Activated CD4-positive, alpha-beta T cell treated with anti-CD3 and anti-CD28 coated beads for 4 hours (primary cell): ENCODE measurements at places on chromosomes 6 and 20.
A peak's percentile ranks its signal among the peaks of the same experiment; 100 is the strongest.

DNA sequence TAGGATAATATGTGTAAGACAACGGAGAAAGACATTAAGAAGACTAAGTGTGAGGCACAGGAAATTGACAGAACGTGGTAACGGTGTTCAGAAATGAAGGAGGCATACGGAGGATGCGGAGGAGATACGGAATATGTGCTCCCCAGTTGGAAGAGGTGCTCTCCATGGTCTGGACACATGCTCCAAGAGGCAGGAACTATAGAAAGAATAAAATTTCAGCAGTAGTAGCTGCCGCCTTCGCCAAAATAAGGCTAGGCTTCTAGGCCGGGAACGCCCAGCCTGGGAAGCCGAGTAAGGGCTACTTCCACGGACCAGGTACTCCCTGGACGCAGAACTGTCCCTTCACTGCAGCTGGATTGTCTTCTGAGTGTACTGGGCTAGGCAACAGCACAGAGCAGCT lies 7.4 kb downstream of the MAFB start:
- DNase-seq = no peak

DNA sequence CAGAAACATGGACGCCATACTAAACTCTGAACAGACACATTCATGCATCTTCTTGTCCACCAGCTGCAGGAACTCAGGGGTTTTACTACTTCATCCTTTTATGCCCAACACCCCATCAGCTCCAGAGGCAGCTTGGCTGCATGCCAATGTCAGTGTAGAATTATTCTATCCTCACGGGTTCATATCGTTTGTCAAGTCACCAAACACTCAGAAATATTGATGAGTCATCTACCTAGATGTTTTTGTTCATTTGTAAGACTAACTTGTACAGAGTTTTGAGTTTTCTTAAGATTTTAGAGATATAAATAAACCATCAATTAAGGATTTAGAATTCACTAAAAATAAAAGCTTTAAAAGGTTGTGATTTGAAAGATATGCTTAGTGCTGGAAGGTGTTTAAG lies 590.7 kb upstream of the FLRT3 start:
- no peak for DNase-seq

DNA sequence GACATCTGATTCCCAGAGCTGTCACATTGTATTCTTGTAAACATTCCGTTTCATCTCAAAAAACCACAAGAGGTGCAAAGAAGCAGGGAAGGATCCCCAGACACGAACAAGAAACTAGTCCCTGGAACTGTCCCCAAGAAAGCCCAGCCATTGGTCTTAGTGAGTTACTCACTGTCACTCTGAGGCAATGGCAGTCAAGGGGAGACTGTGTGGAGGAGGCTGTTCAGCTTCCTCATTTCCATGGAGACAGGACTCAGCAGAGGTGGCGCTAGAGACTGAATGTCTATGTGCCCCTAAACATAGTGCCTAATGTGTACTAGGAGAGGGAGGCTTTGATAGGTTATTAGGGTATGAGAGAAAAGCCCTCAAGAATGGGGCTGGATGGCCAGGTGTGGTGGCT lies 11.1 kb downstream of the ULBP1 start:
- no peak for DNase-seq

GRCh38 chr6:148747145-148747470 lies 278 bp downstream of the UST start:
- no peak for DNase-seq

DNA sequence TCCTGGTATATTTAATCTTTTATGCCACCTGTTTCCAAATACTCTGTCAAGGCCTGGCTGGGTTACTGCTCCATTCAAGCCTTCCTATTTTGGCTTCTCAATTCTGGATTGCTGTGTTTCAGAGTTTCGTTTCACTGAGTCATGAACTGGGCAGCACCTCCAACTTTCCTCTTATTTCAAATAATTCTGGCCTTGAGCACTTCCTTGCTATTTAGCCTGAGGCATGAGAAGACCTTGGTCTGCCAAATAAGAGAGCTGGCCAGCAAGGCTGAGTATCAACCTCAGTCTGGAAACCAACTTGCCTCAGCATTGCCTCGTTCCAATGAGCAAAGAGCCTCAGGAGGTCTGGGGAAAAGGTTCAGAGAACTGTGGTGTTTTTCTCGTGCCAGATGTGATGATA lies 66.6 kb downstream of the TNFAIP3 start:
- no peak for DNase-seq

DNA sequence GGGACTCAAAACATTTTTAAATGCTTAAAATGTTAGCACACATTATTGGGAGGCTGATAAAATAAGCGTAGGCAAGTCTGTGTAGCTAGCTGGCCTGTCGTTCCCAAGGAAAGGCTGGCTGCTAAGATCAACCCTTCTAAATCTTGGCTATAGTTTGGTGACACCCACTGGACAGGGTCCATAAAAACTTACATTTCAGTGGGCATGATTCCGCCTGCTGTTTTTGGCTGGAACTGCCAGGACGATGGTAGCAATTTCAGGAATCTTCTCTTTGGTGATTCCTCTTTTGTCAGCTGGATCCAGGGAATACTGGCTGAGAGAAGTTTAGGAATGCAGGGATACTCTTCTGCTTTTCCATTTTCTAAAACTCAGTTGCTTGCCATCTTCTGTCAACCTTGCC lies 162.2 kb downstream of the NKAIN2 start:
- DNase-seq = no peak

GRCh38 chr6:139378882-139379341 lies 4.5 kb upstream of the CITED2 start:
- no peak for DNase-seq

- DNase-seq = no peak
Measured at GRCh38 chr6:68710916-68711315, 75.8 kb downstream of the ADGRB3 start.

DNA sequence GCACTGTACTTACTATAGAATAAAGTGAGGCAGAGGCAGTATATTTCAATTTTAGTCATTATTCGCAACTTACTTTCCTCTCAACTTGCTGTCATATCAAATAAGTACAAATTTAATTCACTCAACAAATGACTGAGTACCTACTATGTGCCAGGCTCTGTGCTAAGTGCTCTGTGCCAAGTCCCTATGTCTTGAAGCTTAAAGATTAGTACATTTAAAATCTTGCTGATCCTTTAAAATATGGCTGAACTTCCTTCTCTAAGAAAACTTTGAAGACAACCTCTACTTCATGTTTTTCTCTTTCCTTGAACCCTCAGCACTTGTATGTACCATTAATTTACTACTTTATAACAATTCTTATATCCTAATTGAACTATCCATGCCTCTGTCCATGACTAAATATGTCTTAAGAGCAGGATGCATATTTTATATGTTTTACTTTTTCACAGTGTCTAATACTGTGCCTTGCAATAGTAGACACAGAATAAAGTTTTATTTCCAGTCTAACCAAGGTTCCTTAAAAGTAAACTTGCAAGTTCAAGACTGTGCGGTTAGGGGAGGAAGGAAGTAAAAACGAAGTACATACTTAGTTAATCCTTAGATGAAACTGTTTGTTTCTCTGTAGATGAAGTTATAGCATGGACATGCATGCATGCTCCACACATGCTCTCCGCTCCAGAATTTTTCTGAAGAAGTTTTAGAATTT lies 10.0 kb upstream of the LATS1 start:
- DNase-seq = no peak

- DNase-seq = no peak
Measured at GRCh38 chr20:33835615-33836172, 24.5 kb downstream of the CHMP4B start.

DNA sequence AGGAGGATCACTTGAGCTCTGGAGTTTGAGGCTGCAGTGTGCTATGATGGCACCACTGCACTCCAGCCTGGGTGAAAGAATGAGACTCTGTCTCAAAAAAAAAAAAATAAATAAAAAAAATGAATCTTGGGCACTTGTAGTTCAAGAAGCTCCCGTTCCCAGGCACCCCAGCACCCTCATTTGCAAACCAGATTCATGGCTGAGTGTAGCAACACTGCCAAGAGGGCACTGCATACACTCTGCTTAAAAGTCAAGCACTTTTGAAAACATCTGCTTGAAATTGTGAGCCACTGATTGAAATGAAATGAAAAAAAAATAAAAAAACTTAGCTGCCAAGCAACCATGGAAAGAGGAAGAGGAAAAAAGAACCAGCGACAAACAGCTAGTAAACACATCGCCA lies 124.7 kb upstream of the SASH1 start:
- no peak for DNase-seq

- DNase-seq = no peak
Measured at GRCh38 chr6:162200041-162200440, 527.5 kb downstream of the PRKN start.

- no peak for DNase-seq
Measured at GRCh38 chr6:14827354-14827753, 418.5 kb upstream of the JARID2 start.

- peak; percentile 18 for DNase-seq
Measured at GRCh38 chr6:41428996-41429421, 93.6 kb downstream of the NCR2 start.

DNA sequence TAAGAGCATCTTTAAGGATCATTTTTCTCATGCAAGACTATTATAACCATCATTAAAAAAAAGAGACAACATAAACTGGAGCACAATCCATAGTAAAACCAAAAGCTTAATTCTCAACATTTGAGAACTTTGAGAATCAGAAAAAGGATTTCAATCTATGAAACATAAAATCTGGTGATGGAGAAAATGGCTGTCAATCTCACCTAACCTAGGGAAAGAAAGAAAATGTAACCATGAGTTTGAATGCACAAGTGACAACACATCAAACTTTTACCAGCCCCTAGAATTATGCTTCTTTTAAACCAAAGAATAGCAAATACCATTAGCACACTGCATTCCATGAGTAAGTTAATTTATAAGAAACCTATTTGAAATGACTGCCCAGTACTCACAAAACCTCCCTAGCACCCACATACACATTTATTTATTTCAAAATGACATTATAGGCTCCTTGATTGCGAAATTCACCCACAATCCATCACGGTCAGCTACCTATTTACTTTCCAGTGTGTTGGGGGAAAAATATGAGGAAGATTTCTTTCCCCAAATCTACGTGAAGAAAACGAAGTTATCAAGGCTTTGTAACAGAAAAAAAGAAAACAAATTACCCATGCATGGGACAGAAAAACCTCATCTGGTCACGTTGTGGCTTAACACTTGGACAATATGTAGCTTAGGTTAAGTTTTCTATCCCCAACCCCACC lies 828 bp downstream of the ASCC3 start:
- no peak for DNase-seq

- DNase-seq = peak; percentile 34
Measured at GRCh38 chr6:35370124-35370741, 27.9 kb downstream of the PPARD start.

- DNase-seq = no peak
Measured at GRCh38 chr6:21915707-21916260, 322.2 kb downstream of the SOX4 start.

- peak; percentile 7 for DNase-seq
Measured at GRCh38 chr6:14066782-14067406, 50.7 kb upstream of the CD83 start.

DNA sequence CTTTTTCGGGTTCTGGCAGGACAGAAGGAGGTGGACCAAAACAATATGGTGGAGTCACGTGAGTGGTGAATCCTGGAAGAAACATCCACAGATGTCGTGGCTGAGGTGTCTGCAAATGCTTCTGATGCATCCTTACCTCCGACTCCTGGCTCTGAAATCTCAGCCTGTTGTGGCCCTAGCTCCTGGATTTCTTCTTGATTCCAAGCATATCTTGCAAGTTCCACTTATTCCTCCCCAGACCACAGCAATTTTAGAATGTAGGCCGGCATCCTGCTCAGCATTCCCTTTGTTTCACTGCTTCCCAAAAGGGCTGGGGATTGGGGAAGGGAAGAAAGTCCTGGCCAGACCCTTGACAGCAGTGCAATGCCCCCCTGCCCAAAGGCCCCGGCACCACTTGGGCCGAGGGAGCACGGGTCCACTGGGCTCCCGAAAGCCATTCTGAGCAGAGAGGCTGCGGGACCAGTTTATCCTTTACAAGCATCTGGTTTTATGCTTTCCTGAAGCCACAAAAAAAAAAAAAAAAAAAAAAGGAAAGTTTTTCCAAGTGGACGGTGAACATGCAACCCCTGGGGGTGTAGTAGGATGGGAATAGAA lies 200.9 kb upstream of the RNF24 start:
- no peak for DNase-seq

DNA sequence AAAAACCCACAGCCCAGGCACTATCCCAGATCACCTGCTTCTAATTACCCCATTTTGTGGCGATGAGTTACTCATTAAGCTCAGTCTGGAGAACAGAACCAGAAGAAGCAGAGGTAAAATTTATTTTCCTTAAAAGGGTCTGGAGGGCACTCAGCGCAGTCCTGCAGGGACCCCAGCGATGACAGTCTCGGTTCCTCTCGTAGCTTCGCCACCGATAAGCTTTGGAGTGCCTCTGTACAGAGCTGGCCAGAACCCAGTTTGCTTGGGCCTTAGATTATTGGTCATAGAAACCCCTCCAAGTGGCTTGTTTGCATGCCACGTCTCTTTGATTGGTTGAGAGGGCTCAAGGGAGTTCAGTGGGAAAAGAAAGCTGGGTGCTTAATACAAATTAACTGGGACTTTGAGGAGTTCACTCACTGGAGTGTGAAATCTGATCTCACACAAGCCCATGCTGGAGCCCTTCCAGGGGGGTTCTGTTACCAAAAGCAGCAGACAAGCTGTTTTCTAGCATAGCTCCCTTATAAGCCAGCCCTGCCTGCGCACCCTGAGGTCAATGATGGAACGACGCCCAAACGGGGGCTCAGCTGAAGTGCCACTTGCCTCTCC lies 158.5 kb upstream of the ARID1B start:
- DNase-seq = no peak

- no peak for DNase-seq
Measured at GRCh38 chr6:101108286-101108685, 227.2 kb upstream of the ASCC3 start.

GRCh38 chr6:154268486-154268885 lies 88.1 kb downstream of the IPCEF1 start:
- no peak for DNase-seq

GRCh38 chr6:70045413-70045812 lies 179.1 kb downstream of the COL19A1 start:
- DNase-seq = no peak

GRCh38 chr6:143135325-143135724 lies 74.6 kb downstream of the AIG1 start:
- DNase-seq = no peak

DNA sequence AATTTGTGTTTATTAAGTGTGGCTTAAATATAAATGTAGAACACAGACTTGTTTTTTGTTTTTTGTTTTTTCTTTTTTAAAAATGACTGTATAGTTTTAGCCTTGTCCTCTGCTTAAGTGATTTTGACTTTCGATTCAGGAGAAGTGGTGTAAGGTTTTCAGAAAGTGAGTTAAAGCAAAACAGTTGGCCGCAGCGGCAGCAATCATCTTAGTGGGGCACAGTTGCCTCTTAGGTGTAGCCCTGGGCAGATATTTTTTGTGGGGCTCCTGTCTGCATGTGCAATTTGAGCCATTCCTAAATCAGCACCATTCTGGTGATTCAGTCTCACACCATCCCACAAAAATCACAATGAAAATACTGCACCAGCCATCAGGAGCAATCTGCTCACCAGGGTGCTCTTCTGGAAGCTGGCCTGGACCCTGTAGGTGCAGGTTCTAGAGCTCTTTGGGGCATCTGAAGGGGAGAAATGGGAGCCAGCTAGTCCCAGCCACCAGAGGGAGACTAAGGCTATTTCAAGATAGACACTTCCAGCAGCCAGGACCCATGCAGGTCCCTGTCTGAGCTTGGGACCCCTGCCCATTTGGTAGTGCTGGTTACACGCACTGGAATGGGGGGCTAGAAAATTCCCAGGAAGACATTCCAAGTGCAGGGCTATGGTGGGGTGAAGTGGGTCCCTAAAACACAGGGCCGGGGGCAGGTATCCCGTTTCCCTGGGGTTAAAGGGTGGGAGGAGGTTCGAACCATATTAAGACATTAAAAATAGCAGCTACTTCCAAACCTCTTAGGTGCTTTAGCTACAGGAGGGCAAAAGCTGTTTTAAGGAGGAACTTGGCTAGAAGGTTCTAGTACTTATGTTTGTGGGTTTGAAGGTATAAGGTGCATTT lies 156.6 kb downstream of the NFATC2 start:
- peak; percentile 46 for DNase-seq
